Head of caudate nucleus (tissue), 42 donors: ENCODE measurements at places on chromosomes 13 and 19.

DNA sequence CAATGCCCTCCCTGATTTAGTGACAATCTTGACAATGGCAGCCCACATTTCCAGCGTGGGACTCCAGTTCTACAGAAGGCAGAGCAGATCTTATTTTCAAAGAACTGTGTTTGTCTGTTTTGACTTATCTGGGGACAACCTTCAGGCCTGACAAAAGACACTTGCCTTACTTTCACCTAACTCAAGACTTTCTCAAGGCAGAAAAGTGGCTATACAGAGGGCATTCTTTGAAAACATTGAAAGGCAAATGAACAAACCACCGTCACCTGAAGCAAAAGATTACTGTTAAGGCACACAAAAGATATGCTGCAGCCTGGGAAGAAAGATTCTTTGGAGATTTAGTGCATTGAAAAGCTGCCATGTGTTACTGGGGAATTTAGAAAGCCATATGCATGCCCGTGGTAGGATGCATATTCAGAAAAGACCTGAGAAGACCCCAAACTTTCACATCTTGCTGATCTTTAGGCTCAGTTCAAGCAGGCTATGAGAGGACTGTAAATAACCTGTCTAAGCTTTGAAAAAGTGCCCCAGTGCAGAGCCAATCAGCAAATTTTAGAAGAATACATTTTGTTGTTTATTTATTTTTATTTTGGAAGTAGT is 82.8 kb downstream of the TSC22D1 start:
- no peak for DNase-seq

DNA sequence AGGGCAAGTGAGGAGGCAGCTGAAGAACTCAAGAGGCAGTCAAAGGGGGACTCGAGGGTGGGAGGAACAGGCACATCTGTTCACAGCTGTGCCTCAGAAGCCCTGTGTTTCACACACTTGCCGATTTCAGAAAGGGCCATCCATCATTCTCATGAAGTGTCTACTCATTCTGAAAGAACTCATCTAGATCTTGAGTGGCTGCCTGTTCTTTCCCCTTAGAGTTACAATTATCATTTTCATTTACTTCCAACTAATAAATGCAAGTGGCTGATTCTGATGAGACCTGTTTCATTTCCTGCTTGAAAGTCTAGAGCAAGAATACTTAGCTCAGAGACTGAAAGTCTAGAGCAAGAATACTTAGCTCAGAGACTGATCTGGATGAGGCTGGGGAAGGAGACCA is 1145.1 kb downstream of the UQCRFS1 start:
- DNase-seq = no peak

GRCh38 chr13:112690283-112690929 is 568 bp downstream of the ATP11A start:
- DNase-seq = peak; percentile 46

DNA sequence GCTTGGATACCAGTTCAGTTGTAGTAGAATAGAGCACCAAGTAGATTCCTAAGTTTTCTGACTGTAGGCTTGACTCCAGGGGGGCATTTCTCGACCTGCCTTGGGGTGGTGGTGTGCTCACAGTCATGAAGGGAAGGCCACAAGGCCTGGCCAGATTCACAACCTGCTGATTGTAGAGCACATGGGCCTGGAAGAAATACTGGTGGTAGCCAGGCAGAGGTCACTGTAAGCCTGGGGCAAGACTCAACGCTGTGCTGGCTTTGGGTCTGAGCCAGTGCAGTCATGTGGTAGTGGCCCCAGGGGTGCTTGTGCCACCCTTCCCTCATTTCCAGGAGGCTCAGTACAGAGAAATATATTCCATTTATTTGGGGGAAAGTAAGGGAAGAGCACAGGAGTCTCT is 832.3 kb upstream of the SLC10A2 start:
- no peak for DNase-seq

- no peak for DNase-seq
Observed at GRCh38 chr13:43911871-43912270, 32.2 kb downstream of the LACC1 start.

DNA sequence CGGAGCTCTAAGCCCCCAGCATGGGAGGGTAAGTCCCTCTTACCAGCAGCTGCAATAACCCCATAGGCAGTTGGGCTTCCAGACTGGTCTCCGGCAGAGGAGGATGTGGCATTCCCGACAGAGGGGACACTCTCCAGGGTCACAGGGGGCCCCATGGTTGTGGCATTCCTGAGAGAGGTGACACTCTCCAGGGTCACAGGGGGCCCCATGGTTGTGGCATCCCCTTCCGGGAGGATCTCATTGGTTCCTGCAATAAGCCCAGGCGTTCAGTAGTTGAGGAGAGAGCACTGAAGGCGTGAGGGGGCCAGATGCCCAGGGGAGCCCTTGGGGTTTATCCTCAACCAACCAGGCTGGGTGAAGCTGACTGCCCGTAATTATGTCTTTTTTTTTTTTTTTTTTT is 5.4 kb downstream of the CD320 start:
- DNase-seq = no peak

GRCh38 chr13:50511877-50512341 is 331.6 kb downstream of the DLEU7 start:
- no peak for DNase-seq

DNA sequence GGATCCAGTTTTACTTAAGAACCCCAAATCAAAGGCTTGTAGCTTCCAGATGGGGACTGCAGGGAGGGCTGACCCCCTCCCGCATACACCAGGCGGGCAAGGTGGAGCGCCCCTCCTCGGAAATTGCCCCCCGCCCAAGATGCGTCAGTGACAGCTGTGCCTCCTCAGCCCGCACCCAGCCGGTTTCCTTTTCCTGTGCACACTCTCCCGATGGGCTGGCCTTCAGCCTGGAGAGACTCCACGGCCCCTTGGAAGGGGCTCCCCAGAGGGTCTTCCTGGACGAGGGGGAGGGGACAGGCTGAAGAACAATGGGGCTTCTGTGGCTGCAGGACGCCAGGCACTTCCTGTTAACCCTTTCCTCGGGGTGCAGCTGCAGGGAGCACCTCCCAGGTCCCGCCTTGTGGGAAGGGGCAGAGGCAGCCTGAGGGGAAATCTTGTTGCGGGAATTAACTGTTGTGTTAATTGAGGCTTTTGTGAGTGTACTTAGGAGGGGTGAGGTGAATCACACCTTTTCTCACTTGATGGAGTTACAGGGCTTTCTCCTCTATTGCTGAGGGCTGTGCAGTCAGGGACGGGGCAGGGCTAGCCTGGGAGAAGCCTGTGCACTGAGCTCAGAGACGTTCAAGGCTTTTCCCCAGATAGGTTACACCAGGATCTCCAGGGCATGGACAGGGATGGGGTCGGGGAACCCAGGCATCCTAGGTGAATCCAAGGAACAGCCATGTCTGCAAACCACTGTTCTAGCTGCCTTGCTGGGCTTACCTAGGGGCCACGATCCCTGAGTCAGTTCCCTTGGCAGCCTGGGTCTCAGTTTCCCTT is 14.3 kb downstream of the IER2 start:
- DNase-seq = no peak

DNA sequence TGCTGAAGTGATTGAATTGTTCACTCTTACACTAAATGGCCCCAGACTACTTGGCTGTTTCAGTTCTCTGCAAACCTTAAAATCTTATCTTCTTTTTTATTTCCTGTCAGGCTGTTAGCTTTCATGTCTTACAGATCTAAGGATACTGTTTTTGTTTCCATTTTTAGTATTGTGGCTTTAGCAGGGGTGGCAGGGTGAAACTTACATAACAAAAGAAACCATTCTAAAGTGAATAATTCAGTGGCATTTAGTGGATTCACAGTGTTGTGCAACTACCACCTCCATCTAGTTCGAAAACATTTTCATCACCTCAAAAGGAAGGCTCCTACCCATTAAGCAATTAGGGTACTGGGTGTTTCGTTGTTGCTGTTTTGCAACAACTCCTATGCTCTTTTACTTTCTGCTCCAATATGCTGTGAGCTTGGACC is 19.8 kb downstream of the TMEM272 start:
- DNase-seq = no peak

GRCh38 chr13:111469450-111469849 is 149.0 kb downstream of the TEX29 start:
- DNase-seq = no peak
